CD4-positive, alpha-beta T cell treated with Interleukin-17A for 4 hours (primary cell): ENCODE measurements at places on chromosomes 13 and 19.

GRCh38 chr13:51833980-51834379 lies 11.0 kb downstream of the TMEM272 start:
- DNase-seq: no peak

DNA sequence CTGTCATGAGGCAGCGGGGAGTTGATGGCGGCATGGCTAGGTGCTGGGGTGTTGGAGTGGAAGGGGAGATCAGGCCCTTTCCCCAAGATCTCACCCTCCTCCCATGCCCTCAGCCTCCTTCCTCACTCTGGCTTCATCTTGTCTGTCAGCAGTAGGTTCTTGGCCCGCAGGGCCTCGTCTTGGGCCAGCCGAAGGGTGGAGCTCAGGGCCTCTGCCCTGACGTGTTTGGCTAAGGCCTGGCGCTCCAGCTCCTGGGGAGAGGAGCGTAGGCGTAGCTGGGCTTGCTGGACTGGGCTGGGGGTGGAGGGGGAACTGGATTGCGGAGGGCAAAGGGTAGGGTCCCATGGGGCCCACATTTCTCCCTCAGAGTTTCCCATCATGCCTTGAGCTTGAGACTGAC lies 23.2 kb downstream of the TSKS start:
- DNase-seq: no peak

- DNase-seq: peak; percentile 17
Measured at GRCh38 chr19:56153507-56153906, 12.4 kb downstream of the ZNF444 start.

- DNase-seq: peak; percentile 14
Measured at GRCh38 chr19:19410553-19411550, 5.4 kb downstream of the GATAD2A start.

DNA sequence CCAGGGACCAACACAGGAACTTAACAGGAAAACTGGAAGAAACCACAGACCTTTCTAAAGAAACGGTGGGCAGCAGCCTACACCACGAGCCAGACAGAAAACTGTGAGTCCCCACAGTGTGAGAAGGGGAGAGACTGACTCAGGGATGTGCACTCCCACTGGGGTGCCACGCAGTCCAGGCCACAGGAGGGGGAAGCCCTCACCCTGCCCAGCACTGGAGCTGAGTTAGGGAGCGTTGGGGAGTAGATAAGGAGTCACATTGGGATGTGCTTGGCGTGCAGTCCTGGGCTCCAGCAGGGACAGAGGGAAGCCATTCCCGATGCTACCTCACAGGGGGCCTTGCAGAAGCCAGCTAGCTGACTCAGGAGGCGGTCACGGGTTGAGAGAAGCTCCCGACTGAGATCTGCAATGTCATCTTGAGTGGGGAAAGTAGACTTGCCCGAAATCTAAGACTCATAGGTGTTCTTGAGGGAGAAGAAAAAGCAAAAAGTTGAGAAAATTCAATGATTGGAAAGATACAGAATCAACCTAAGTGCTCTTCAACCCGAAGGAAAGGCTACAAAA lies 17.3 kb downstream of the SIGLEC8 start:
- peak; percentile 19 for DNase-seq

- DNase-seq: peak; percentile 18
Measured at GRCh38 chr13:43804461-43805070, 17.8 kb upstream of the ENOX1 start.

DNA sequence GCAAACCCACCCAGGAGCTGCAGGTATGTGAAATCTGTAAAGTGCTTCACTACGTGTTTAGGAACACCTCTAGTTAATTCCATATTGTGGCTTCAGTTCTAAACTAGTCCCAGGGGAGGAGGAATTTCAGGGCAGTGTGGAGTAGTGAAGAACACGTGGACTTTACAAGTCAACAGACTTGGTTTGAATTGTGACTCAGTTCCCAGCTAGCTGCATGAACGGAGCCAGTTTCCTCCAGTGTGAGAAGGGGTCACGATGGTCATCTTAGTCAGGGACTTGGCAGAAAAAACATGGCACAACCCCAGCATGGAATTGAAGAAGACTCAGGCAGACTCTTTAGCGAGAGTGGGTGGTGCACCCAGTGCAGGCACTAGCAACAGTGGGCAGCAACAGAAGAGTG lies 175.7 kb upstream of the UBL3 start:
- no peak for DNase-seq

GRCh38 chr19:4016486-4016885 lies 8.9 kb downstream of the PIAS4 start:
- DNase-seq: no peak

DNA sequence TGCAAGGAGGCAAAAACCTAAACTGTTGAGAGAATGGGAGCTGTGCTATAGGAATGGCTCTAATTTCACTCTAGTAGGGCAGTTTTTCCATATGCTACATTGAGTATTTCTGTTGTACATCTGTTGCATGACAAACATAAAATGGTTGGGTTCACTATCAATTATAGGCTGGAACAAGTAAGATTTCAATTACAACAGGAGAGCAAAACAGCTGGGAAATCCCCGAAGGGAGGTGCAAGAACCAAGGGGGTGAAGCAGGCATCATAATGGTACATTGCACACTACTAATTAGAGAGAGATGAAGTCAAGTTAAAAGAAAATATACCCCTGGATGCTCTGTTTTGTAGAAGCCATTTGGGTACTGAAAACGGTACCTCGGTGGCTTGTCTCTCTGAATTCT lies 389.5 kb downstream of the PCDH9 start:
- DNase-seq: no peak

GRCh38 chr19:29683009-29683408 lies 17.7 kb downstream of the PLEKHF1 start:
- DNase-seq: no peak

GRCh38 chr19:16351133-16351809 lies 26.6 kb downstream of the KLF2 start:
- DNase-seq: no peak

- DNase-seq: no peak
Measured at GRCh38 chr13:91313581-91313980, 33.9 kb upstream of the MIR17HG start.

DNA sequence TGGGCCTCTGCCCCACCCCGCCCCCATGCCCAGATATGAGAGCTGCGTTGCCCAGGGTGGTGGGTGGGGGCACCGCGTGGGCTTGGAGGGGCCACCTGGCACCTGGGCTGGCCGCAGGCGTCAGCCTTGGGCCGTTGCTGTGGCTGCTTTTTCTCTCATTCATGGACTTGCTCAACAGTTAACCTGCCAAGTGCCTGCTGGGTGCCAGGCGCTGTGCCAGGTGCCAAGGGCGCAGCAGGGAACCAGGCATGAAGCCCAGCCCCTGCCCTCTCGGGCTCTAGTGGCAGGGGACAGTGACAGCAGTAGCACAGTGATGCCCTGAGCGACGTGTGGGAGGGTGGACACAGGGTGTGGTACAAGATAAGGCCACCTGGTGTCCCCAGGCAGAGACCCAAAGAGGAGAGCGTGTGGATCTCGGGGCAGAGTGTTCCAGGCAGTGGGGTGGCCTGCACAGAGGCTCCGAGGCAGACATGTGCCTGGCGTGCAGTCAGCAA lies 28.1 kb downstream of the DHX34 start:
- DNase-seq: no peak

DNA sequence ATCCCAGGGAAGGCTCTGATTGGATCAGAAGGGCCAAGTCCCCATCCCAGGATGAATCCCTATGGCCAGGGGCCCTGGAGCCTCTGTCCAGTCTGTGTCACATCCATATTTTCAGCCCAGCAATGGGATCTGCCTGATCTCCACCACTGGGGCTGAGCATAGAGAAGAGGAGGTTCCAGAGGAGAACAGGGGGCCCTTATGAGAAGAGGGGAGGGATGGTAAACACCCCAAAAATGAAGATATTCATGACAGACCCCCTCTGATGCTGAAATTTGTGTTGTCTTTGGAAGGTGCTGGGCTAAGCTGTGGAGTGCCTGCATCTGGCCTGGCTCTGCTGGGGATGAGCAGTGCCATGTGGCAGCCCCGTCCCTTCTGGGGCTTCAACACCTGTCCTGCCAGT lies 14.5 kb downstream of the KLHL26 start:
- no peak for DNase-seq

- no peak for DNase-seq
Measured at GRCh38 chr13:22925881-22926747, 254.7 kb upstream of the SGCG start.

DNA sequence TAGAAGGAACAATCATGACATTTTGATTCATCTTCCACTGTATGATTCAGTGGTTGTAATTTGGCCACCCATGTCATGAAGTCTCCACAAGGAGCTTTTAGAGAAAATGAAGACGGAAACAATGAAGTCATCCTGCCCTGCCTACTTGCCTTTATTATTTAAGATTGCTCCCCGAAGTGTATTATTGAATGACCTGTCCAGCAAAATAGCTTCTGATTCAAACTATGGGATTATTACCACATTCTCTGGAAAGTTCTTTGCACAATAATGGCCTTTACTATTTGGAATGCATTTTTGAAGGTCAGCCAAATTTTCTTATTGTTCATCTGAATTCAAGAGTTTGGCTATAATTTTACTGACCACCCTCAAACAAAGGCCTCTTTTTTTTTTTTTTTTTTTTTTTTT lies 77.8 kb upstream of the RFC3 start:
- no peak for DNase-seq

DNA sequence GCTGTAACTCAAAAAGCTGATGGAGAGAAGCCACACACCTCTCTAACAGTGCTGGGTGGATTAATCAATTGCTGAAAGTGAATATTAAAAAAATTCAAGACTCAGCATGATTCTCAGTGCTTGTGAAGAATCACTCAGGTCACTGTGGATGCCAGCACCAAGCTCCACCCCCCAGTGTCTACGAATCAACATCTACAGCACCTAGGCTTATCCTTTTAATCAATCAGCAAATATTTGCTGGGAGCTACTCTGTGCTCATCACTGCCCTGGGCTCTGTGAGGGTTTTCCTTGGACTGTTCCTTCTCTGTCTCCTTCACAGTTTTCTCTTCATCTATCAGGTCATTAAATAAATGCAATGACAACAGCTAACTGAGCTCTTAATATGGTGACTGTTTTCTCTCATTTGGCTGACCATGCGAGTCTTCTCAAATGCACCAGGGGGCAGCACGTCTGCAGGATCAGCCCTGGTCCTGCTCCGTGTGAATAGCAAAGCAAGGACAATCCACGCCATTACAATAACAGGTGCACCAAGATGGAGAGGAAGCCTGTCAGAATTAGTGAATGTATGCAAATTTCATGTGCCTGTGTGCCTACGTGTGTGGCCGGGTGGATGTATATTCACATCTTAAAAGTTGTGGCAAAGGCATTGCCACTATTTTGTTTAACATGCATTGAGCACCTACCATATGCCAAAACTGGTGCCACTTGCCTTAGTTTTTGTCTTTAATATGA lies 14.6 kb upstream of the C13orf42 start:
- peak; percentile 47 for DNase-seq

GRCh38 chr13:24165746-24166145 lies 5.2 kb downstream of the SPATA13 start:
- no peak for DNase-seq

DNA sequence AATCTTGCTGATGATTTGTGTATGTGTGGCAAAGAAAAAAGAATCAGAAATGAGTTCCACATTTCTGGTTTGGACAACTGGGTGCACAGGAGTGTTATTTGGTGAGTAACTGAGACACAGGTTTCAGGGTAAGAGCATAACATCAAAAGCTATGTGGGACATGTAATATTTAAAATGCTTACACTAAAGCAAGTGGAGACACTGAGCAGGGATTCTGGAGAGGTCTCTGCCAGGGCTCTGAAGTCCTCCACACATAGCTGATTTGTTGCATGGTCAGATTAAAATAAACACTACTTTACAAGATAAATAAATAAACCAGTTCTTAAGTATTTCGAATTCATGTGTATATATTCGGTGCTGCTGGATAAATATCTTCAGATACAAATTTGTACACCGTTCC lies 16.3 kb upstream of the PEG3 start:
- DNase-seq: no peak

DNA sequence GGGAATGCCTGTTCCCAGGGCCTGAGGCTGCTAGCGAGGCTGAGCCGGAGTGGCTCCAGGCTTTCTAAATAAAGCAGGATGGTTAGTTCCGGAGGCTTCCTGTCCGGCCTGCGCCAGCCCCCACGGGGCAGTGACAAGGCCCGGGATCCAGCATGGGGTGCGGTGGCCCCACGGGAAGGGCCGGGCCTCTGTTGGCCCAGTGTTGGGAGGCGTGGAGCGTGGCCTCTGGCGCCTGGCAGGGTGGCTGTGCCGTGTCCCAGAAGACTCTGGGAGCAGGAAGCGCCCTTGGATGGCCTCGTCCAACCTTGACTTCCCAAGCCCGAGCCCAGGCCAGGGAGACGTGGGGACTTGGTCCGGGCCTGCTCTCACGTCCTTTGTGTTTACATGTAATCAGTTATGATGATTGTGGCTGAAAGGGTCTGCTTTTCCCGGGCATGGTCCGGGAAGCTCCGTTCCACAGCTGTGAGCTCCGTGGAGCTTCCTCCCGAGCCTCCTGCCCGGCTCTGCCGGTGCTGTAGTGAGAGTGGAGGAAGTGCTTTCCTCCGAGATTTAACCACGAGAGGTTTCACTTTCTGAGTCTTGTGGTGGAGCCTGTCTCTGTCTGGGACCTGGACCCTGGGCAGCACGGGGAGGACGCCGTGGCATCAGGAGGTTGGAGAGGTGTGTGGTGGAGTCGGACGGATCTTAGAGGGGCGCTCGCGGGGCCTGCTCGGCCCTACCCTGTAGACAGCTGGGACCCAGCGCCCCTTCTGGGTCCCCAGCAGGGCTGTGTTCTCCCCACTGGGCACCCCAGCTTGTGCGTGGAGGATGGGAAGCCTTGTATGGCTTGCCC lies 4.6 kb downstream of the GNA11 start:
- DNase-seq: peak; percentile 47

GRCh38 chr13:35956074-35956473 lies 175.1 kb downstream of the DCLK1 start:
- no peak for DNase-seq

GRCh38 chr19:3250675-3251074 lies 26.2 kb downstream of the CELF5 start:
- DNase-seq: peak; percentile 52

- DNase-seq: no peak
Measured at GRCh38 chr13:74678308-74678965, 544.2 kb upstream of the KLF12 start.

GRCh38 chr13:43242040-43242439 lies 218.7 kb downstream of the DNAJC15 start:
- no peak for DNase-seq

- DNase-seq: no peak
Measured at GRCh38 chr19:23774524-23774971, 15.9 kb upstream of the ZNF681 start.
